NCI-H1694 (cell line): ENCODE measurements at places on chromosomes 2 and 18.

DNA sequence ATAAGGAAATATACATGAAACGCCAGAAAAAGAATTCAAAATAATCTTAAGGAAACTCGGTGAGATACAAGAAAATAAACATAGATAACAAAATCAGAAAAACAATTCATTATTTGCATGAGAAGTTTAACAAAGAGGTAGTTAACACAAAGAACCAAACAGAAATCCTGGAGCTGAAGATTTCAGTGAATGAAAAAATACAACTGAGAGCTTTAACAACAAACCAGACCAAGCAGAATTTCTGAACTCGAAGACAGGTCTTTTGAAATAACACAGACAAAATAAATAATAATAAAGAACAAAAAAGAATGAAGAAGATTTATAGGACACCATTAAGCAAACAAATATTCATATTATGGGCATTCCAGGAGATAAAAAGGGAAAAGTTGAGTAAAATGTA is 204.7 kb downstream of the ATAD2B start:
- no peak for DNase-seq

- no peak for DNase-seq
Observed at GRCh38 chr2:204604061-204604460, 58.8 kb downstream of the PARD3B start.

- peak; percentile 71 for DNase-seq
Observed at GRCh38 chr2:84302513-84303412, 156.3 kb downstream of the SUCLG1 start.

DNA sequence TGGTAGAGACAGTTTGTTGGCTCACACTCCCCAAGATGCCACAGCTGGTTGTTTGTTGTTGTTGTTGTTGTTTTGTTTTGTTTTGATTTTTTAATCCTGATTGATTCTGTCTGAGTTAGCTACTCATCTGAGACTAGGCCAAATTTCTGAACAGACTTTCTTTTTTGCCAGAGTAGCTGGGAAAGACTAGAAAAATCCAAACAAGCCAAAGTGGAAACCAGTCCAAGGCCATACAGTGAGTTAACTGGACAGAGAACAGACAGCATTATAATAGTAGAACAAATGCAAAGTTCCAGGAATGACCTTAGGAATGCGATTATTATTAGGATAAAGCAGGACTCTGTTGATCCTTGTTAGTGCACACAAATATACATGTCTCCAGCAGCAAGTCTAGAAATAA is 43.8 kb upstream of the CYP26B1 start:
- no peak for DNase-seq

DNA sequence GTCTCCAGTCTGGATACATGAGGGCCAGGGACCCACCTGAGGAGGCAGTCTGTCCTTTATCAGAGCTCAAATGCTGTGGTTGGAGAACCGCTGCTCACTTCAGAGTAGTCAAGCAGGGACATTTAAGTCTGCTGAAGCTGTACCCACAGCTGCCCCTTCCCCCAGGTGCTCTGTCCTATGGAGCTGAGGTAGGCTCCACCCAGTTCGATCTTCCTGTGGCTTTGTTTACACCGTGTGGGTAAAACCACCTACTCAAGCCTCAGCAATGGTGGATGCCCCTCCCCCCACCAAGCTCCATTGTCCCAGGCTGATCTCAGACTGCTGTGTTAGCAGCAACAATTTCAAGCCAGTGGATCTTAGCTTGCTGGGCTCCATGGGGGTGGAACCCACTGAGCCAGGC is 731.4 kb upstream of the HS6ST1 start:
- no peak for DNase-seq

DNA sequence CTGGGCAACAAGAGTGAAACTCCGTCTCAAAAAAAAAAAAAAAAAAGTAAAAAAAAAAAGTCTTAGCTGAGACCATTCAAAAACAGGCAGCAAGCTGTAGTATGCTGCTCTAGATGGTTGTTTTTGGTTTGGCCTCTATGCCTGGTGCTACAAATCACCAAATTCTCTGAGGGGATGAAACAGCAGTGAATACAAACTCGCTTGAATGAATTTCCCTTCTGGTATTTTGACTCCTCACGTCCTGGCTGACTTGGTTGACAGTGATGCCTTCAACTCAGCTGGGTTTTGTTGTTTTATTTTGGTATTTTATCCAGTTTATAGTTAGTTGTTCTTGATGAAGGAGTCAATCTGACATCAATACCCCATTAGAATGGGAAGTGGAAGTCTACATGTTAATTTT is 3.3 kb upstream of the TCF7L1 start:
- DNase-seq = no peak

- DNase-seq = no peak
Observed at GRCh38 chr18:37222999-37223378, 342.6 kb downstream of the CELF4 start.

DNA sequence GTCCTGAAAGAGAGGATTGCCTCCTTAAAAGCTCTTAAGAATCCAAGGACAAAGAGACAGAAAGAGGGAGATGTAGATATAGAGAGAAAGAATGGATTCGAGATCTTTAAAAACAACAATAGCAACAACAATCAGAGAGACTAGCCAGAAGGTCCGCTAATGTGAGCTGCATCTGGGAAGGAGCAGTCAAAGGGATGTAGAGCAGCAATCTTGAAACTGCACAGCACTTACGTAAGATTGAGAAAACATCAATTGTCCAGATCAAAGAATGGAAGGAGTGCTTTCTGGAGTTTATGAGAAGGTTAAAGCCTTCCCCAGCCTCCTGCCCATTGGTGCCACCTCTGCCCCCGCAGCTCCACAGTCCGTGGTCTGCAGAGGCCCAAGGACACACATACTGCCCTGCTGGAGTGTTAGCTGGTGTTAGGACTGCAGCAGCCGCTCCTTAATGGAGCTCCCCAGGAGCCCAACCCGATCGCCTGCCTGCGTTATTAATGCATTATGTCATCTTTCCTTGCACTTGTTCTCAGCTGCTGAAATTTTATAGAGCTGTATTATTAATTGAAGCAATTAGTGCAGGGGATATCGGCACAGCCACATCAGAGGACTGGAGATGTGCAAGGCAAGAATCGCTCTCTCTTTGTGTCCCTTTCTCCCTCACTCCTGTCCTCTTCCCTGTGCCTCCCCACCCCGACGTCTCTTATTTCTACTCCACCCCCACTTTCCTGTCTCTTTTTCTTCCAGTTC is 94.2 kb upstream of the STPG4 start:
- DNase-seq = no peak

- no peak for DNase-seq
Observed at GRCh38 chr2:188810586-188810985, 163.6 kb upstream of the COL3A1 start.

GRCh38 chr2:96685577-96686459 is 43.3 kb downstream of the FER1L5 start:
- DNase-seq = peak; percentile 27
